ENCODE measurements at places on chromosomes 4 and X.
A peak's percentile ranks its signal among the peaks of the same experiment; 100 is the strongest.

DNA sequence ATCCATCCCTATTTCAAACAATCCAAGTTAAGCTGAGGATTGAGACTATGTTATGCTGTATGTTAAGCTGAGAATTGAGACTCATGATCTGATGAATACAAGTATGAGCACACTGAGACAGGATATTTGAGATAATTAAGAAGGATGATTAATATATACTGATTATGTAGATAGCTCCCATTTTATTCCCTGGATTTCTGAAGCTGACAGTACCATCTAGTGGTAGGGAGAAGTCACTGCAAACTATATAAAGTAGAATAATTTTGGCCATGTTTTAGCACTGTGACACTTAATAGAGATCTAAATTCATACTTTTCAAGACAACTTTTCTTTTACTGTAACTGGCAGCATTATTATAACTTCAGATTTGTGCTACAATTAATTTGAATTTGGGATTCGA, 63.8 kb upstream of the HPRT1 start:
- DNase-seq: peak; percentile 20

GRCh38 chrX:26851981-26852380, 611.2 kb downstream of the PPP4R3C start:
- DNase-seq: no peak

DNA sequence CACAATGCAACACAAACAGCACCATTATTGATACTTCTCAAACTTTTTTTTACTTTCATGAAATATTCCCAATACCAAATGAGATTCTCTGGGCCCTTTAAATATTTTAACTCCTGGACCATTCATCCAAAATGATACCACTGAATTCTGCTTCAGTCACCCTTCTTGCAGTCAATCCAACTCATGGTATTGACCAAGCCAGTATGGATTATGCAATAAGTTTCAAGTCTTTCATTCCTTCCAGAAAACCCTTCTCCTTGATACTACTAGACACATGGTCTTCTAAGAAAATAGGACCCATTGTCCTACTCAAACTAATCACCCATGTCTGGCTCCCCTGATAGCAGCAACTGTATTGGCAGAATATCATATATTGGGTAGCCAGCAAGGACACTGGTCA, 23.0 kb downstream of the ZNF721 start:
- DNase-seq: no peak

DNA sequence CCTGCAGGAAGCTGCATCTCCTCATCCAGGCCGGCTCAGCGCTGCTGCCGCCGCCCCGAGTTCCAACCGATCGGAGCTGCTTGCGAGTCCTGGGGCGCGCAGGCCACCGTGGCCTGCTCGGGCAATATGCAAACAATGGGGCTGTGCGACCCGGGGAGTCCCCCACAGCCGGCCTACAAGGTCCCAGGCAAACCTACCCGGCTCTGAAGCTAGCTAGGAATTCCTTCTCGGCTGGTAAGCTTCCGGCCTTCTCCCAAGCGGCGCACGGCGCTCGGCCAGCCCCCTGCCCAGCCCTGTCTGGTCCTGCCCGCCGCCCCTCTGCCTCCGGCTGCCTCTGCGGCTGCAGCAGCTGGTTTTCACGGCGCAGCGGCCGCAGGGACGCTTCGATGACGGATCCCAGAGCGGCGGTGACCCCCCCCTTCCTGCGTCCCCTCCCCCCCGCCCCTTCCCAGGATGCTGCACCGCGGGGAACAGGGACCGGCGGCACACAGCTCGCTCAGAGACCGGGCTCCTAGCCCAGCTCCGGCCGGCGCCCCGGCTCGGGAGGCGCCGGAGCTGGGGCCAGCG, 59.4 kb downstream of the TSC22D3 start:
- peak; percentile 18 for DNase-seq

DNA sequence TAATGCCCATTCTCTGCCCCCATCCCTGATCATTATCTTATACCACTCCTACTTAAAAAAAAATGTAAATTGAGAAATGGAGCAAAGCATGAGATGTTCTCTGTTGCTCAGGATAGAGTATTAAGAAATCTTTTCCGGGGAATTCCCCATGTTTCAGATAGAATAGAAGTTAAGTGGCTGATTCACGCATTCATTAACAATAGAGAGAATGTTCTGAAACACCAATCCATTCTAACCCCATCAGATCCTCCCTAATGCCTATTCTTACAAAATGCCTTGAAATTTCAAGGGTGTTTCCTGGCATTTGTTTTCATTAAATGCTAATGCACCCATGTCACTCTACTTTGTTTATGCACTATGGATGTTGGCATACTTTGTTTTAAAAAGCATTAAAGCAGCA, 101.1 kb downstream of the AREG start:
- no peak for DNase-seq

- DNase-seq: no peak
Observed at GRCh38 chrX:130994671-130995070, 63.5 kb upstream of the ARHGAP36 start.

DNA sequence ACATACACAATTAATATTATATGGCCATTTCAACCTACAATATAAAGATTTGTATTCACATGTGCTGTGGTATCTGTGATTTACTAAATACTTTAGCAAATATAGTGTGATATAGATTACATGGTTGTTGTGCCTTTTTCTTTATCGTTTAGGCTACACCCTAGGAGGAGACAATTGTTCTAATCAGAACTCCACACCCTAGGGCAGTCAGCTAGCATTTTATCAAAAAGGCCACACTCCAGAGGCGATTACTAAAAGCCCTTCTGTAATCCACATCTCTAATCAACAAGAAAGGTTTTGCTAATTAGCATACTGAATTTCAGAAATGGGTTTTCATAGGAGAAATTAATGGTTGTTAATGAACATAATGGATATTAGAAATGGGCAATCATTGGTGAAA, 319.5 kb upstream of the NOCT start:
- no peak for DNase-seq

DNA sequence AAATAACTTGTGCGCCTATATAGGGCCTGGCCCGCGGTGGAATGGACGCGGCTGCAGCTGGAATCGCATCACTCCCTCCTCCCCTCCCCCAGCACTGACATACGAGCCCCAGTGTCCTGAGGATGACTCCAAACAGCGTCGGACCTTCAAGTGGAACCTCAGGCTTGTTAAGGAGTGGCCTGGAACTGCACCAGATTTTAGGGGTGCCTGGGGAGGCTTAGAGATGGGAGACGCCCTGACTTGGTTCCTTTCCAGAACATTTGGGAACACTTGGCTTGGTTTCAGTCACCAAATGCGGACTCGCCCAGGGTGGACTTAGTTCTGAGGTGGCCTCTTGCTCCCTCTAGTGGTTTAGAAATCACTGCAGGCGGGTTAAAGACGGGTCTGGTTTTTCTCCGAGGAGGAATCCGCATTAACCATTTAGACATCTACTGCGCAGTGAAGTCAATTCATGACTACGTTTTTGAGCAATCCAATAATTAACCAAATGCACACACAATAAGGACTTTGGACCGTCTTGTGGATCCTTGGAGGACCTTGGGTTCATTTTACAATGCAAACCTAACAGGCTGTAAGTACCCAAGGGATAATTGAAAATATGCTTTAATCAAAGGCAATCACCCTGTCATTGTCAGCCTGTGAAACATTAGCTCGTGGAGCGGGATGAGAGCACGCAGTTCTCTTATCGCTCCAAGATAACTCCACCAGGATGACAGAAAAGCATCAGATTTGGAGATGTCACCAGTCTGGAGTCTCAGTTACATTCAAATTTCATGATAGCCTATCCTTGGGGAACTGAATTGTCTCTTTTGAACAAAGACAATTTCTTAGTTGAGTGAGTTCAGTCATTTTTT, 11.2 kb upstream of the PDGFRA start:
- peak; percentile 66 for DNase-seq

- no peak for DNase-seq
Observed at GRCh38 chrX:153948847-153949805, 4.7 kb upstream of the RENBP start.

DNA sequence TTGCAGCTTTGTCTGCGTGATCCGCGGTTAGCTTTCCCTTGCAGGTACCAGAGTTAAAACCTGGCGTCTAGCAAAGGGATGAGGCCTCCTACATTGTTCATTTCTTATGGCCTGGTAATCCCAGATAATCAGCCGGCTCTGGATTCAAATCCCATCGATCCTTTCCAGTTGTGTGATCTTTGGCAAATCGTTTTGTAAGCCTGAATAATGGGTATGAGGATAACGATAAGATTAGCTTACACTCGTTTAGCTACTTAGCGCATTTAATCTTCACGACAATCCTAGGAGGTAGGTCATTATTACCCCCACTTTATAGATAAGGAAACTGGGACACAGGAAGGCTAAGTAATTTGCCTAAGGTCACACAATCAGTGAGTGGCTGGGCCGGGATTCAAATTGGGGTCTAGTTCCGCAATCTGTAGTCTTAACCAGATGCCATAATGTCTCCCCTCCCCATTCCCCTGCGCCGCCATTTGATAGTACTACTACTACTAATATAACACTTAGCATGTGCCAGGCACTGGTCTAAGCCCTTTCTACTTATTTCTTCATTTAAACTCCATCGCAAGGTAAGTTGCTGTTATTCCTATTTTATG, 1.7 kb upstream of the UBA1 start:
- no peak for DNase-seq

GRCh38 chr4:121199742-121200561, 35.8 kb upstream of the TNIP3 start:
- DNase-seq: peak; percentile 56

DNA sequence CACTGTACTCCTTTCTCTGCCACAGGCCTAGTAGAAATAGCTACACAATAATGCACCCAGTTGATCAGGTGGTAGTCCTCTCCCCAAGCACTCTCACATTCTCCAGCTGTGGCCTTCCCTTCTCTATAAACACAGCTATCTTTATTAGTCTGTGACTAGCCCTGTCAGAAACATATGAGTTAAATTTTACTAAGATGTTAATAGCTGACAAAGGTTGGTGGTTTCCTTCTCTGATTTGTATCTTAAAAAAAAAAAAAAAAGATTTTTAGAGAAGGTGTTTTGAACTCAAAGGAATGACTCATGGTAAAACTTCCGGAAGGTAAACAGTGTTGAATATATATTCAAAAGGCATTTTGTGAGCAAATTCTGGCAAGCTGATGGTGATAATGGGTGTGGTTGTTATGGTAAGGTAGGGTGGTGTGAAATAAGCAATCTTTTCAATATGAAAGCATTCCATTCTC, 327.4 kb downstream of the PPP3CA start:
- DNase-seq: peak; percentile 84

GRCh38 chrX:15761564-15762191, 23.6 kb downstream of the CA5B start:
- peak; percentile 48 for DNase-seq

DNA sequence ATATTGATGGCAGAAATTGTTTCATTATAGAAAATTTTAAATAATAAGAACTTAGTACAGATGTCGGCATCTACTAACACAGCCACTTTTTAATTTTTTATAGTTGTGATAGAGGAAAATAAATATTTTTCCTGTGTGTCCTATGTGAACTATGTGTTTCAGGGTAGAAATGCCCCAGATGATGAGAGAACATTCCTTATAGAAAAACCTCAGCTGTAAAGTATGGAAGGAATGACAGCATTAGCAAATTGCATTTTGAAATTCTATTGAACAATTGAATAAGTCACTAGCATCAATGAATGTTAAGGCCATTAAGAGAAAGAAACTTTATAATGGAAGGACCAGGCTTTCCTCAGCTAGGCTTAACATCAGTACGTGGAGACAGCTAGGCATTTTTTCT, 149.2 kb downstream of the CFAP299 start:
- no peak for DNase-seq

- no peak for DNase-seq
Observed at GRCh38 chr4:114727461-114727860, 128.9 kb downstream of the UGT8 start.

GRCh38 chr4:76879731-76880364, 18.1 kb downstream of the SOWAHB start:
- no peak for DNase-seq

- no peak for DNase-seq
Observed at GRCh38 chr4:52638717-52639116, 20.4 kb downstream of the USP46 start.

DNA sequence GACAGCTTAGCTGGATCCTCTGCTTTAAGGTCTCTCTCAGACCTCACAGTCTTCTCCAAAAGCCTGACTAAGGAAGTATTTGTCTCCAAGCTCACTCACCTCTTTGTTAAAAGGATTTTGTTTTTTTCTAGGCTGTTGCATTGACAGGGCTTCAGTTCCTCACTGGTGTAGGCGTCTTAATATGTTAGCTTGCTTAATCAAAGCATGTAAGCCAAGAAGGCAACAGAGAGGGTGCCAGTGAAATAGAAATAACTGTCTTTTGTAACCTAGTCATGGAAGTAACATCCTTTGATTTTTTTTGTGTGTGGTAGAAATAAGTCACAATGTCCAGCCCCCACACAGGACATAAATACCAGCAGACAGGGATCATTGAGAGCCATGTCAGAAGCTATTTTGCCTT, 58.8 kb downstream of the FIP1L1 start:
- no peak for DNase-seq

DNA sequence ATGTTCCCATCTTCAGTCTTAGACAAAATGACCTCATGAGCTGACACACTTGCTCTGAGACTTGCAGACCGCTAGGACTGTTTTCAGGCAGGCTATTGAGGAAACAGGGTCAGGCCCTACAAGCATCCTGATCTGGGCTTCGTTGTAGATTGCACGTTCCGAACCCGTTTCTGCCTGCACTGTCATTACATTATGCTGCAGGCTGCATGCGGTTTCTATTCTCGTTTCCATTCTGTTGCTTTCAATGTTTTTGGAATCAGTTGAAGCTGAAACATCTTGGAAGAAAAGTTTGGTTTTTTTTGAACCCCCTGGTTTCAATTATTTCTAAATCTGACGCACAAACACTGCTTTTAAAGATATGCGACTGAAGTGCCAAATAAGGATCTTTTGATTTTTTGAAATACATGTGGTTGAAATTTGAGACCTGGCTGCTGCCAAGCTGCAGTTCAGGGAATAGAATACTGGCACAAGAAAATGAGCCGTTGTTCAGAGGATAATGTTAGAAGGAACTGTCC, 716.1 kb upstream of the INTU start:
- no peak for DNase-seq

DNA sequence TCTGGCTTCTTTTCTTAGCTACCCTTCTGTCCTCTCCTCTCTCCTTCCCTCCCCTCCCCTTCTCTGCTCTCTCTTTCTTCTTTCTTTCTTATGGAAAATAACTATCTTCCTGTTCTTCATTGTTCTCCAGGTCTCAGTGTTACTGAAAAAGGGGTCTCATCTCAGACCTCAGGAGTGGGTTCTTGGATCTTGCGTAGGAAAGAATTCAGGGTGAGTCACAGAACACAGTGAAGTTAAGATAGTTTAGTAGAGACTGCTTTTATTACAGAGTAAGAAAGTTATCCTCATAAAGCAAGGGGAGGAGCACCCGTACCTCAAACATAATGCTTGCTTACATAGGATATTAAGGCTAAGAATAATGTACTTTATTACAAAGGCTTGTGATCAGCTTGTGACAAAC, 31.8 kb upstream of the CWH43 start:
- no peak for DNase-seq

DNA sequence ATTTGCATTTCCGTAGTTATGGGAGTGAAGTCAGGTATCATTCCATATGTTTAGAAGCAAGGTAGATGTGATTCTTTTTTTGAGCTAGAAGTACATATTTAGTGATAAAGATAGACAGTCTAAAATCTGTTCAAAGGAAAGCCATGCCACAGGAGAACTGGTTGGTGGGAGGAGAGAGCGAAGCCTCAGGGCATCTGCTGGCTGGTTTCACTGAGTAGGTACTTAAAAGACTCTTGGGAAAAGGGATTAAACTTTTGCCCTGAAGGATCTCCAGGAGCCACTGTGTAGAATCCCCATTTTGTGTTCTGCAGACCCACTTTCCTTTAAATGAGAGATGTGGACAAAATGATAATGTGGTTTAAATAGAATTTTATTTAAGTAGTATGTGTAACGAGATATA, 89.6 kb downstream of the SHROOM2 start:
- DNase-seq: no peak

- no peak for DNase-seq
Observed at GRCh38 chrX:55451141-55451540, 786 bp upstream of the MAGEH1 start.
